ENCODE measurements at places on chromosomes 1 and 21.
A peak's percentile ranks its signal among the peaks of the same experiment; 100 is the strongest.

GRCh38 chr1:99759518-99760160, 6.8 kb downstream of the FRRS1 start:
- DNase-seq, result no peak

DNA sequence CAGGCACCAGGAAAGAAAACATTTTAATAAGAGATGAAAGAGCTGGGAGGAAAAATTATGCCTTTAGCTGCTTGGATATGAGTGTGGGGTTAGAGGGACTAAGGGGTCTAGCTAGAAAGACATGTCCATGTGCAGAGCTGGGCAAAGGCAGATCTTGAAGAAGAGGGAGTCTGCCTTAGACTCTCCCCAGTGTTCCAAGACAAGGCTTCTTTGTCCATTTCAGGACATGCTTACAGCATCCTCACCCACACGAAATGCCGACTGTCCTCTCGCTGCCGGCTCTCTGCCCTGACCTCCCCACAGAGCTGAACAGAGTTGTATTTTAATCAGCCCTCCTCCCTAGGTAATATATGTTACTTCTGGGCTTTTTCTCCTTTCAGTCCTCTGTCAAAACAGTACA, 100.7 kb upstream of the ATP1B1 start:
- DNase-seq, result no peak

- DNase-seq, result peak; percentile 74
Measured at GRCh38 chr1:33433509-33434362, 2.8 kb upstream of the PHC2 start.

- DNase-seq, result no peak
Measured at GRCh38 chr1:245652660-245653427, 498.1 kb downstream of the KIF26B start.

DNA sequence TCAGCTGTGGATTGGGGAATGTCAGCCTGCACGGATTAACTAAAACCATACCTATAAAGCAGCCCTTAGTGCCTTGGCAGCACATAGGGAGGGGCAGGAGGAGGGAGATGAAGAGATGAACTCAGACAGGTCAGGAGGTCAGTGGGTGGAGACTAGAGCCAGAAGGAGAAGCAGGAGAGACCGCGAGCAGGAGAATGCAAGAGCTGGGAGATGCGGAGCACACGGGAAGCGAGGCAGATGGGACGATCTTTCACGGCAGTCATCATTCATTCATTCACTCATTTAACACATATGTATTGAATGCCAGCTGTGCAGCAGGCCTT, 41.9 kb downstream of the NEK2 start:
- DNase-seq, result no peak

GRCh38 chr21:38181096-38181495, 75.7 kb upstream of the KCNJ15 start:
- no peak for DNase-seq

GRCh38 chr1:217153361-217153760, 430.1 kb upstream of the ESRRG start:
- no peak for DNase-seq

DNA sequence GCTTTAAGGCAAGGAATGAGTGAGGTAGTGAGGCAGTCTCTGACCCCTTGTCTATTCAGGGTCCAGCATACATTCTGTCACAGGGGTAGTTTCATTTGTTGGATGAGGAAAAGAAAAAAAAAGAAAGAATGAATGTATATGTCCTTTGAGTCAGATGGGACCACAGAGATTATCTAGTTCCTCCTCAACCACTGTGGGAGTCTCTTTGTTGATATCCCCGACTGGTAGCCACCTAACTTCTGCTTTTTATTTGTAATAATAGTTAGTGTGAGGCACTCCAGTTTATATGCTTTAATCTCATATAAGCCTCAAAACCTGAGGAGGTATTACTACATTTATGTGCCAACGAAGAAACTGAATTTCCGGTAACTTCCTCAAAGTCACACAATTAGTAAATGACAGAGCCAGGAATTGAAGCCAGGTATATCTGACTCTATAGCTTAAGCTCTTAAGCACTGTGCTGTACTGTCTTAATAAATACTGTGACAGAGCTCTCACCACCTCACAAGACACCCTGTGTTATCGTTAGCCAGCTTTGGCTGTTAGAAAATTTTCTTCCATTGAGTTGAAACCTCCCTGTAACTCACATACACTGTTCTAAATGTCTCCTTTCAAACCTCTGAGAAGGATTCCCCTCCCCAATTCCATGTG, 82.2 kb downstream of the MDM4 start:
- DNase-seq, result no peak

GRCh38 chr1:203325418-203326091, 20.2 kb downstream of the BTG2 start:
- DNase-seq, result no peak

GRCh38 chr1:183870351-183871077, 65.6 kb downstream of the RGL1 start:
- no peak for DNase-seq

DNA sequence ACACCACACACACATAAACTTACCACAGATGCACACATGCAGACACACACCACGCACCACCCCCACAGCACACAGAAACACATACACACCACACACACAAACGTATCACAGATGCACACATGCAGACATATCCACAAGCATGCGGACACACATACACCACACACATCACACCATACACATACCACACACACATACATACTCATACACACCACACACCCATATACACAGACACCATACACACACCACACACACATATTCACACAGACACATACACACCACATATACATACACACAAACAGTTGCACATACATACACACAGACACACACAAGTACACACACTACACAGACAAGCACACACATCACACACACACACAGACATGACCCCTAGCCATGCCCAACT, 37.5 kb upstream of the PDE9A start:
- no peak for DNase-seq

DNA sequence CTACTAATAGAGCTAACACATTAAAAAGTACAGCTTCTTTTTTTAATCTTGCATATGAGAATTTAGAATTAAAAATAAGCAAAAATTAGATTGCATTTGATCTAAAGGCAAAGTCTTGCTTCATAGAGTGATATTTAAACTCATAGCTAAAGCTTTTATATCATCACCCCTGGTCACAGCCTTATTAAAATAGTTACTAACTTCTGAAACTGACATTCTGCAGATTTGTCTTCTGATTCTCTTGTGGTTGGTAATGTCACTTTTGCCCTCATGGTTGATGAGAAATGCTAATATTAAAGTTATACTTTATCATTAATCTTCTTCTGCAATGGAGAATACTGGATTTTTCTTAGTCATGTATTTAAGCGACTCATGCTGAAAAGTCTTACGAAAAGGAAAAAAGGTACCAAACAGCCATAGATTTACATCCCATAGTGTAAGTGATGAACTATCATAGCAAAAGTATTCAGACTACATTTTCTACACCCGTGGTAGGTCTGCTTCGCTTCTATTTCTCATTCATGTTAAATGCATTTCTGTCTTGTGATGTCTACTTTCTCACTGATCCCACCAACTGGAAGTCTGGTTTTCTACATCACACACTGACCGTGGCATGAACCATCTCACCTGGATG, 330.5 kb upstream of the B3GALT2 start:
- DNase-seq, result no peak

DNA sequence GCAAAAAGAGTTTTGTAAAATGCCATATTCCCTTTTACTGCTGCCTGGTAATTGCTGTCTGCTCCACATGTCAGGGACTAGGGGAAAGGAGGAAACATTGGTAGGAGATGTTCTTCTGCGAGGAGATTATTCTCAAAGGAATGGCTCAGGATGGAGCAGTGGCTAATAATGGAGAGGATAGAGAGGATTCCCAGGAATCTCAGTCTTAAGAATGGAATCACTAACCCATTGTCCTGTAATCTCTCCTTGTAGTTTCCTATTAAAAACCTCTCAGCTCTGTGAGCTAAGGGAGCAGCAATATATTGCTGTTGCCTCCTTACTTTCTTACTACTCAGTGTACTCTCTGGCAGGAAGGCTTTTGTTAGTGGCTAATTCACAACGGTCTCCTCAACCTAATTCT, 175.4 kb downstream of the HS2ST1 start:
- DNase-seq, result no peak

DNA sequence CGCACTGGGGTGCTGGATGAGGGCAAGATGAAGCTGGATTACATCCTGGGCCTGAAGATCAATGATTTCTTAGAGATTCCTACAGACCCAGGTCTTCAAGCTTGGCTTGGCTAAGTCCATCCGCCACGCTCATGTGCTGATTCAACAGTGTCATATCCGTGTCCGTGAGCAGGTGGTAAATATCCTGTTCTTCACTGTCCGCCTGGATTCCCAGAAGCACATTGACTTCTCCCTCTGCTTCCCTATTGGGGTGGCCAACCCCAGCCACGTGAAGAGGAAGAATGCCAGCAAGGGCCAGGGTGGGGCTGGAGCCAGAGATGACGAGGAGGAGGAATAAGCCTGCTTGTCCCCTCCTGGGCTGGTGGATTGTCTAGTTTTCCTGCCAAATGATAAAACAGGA, 2.2 kb upstream of the CBR3 start:
- no peak for DNase-seq

DNA sequence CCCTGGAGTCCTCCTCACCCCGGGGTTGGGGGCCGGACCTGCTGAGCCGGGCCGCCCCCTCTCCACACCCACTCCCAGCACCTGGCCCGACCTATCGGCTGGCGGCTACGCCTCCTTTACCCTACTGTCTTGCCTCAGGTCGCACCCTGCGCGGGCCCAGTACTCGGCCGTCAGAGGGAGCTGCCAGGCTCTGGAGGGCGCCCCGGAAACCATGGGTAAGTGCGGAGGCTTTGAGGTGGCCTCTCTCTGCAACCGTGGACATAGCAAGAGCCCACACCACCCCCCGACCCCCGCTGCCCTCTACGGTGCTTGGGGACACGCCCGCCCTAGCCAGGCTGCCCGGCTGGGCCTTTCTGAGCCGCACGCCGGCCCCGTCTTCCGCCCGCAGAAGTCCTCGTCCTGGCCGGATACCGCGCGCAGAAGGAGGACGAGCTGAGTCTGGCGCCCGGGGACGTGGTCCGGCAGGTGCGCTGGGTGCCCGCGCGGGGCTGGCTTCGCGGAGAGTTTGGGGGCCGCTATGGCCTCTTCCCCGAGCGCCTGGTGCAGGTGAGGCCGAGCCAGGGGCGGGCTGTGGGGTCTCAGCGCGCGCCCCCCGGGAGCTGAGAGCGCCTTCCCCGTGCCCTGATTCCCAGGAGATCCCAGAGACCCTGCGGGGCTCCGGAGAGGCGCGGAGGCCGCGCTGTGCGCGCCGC, at the start of gene SH3D21:
Gene SH3D21, plus strand, starts transcription at position 159 of the 692 bp plus-strand sequence. Its CDS starts 53 bp downstream, at position 212.
- DNase-seq, result no peak

DNA sequence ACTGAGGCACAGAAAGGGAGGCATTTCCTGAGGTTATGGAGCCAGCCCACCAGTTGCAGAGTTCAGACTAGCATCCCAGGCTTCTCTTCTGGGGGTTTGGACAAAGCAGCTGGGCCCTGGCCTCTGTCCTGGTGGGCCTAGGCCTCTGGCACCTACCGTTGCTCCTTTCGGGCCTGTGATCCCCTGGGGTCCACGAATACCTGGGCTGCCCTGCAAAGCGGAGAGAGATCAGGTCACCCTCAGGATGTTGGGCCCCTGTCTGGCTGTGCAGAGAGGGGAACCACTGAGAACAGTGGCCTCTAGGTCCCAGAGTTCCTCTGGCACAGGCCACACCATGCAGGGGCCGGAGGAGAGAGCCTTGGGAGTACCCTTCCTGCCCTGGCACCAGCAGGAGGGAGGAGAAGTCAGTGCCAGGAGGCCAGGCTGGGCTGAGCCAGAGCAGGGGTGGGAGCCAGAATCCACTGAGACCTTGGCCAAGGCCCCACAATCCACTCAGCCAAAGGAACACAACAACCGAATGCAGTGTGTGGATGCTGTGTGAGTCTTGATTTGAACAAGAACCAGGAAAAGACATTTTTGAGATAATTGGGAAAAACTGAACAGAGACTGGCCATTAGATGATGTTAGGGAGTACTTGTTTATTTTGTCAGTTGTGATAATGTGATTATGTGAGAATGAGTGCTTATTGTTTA, 8.9 kb downstream of the COL9A2 start:
- no peak for DNase-seq

GRCh38 chr1:48026701-48027532, 29.7 kb upstream of the TRABD2B start:
- DNase-seq, result no peak

- DNase-seq, result peak; percentile 41
Measured at GRCh38 chr1:23868557-23869016, 497 bp upstream of the FUCA1 start.

All from hepatic stellate cell (primary cell).